ENCODE measurements at places on chromosomes 1 and 21. TPM values are rescaled to one million over a fixed set of nuclear protein-coding genes. Genes with fewer than 3 reads are reported as not detected.
A peak's percentile ranks its signal among the peaks of the same experiment; 100 is the strongest.

DNA sequence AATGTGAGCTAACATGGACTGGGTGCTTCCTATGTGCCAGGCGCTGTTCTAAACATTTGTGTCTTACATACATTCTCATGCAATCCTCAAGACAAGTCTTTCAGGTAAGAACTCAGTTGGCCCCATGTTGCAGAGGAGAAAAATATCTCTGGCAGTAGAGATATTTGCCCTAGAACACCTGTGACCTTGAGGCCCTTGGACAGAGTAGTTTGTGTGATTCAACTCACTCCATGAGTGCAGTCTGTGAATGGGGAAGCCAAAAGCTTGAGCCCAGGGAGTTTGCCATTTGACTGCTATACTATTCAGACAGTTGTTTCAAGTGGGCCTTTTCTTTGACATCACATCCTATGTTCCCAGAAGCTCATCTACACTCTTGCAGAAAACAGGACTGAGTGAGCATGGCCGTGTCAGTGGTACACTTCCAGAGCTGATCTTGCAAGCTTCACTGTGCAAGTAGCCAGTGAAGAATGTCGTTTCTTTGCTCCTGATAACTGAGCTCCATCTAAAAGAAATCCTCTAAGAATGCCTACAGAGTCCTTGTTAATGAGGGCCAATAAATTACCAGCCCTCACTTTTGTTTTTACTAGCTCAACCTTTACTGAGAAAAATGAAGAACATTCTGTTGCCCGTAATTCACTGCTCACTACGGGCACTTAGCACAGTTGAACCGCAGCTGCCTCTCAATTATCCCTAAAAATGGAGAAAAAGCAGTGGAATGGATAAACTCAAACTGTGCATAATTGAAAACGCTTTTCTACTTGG, 98.7 kb upstream of the C8B start:
- DNase-seq: no peak

- no peak for DNase-seq
These were observed 6.6 kb upstream of the ETV3L start for GRCh38 chr1:157105988-157106812.

GRCh38 chr1:226736908-226737818, 1.9 kb downstream of the ITPKB start:
- peak; percentile 39 for DNase-seq

- DNase-seq: no peak
These were observed 114.4 kb upstream of the RAB3GAP2 start for GRCh38 chr1:220386494-220387195.

GRCh38 chr1:6960860-6961259, 175.6 kb downstream of the CAMTA1 start:
- DNase-seq: no peak

GRCh38 chr1:30405081-30405480, 318.3 kb downstream of the MATN1 start:
- no peak for DNase-seq

- DNase-seq: no peak
These were observed 25.7 kb upstream of the SPAG17 start for GRCh38 chr1:118210723-118211110.

DNA sequence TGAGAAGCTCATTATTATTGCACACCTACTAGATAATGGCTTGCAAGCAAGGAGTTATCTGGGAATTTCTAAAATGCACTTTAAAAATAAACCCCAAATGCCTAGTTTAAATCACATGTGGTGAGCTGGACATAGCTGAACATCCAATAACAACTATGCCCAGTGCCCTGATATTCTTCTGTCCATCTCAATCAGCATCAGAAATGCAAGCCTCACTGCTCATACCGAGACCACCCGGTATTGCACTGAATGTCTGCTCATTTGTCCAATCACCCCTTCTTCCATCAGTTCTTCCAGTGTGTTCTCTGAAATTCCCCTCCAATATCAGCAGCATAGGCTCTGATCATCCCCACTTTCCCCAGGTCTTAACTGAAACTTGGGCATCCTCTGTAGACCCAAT, 383.8 kb downstream of the DSCAM start:
- no peak for DNase-seq

GRCh38 chr1:109231066-109231465, 17.3 kb downstream of the SARS1 start:
- DNase-seq: no peak

- DNase-seq: no peak
These were observed 7.1 kb upstream of the C1orf159 start for GRCh38 chr1:1122981-1123480.

- DNase-seq: no peak
These were observed 49.7 kb downstream of the KCNC4 start for GRCh38 chr1:110259770-110260169.

DNA sequence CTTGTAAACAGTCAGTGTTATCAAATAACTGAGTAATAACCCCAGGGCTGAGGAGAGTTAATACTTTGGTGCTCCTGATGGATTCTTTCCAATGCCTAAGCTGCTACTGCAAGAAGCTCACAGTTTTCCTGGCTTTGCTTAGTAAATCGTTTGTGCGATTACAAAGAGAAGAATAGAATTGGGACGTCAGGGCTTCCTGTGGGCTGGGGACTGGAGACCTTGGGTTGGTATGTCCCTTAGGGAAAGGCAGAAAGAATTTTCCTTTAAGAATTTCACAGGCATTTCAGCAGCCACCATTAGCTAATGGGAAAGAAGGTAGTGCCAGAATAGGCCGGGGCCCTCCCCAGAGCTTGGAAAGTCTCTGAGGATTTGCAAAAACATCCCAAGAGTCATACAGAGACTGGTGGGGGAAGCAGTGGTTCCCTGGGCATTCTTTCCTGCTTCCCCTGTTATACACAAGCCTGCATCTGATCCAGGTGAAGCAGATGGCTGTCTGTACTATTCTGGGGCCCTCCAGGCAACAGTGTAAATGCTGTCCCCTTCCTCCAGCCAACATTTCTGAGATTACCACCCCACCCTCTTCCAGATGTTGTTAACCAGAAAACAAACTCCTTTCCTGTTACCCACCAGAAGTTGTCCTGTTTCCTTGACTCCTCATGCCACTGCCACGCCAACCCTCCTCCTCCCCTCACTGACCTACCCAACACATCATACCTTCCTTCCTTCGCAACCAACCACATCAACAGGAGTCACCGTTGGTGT, 40.2 kb downstream of the PLXNA2 start:
- no peak for DNase-seq

- no peak for DNase-seq
These were observed 83.4 kb upstream of the POU3F1 start for GRCh38 chr1:38129971-38130370.

DNA sequence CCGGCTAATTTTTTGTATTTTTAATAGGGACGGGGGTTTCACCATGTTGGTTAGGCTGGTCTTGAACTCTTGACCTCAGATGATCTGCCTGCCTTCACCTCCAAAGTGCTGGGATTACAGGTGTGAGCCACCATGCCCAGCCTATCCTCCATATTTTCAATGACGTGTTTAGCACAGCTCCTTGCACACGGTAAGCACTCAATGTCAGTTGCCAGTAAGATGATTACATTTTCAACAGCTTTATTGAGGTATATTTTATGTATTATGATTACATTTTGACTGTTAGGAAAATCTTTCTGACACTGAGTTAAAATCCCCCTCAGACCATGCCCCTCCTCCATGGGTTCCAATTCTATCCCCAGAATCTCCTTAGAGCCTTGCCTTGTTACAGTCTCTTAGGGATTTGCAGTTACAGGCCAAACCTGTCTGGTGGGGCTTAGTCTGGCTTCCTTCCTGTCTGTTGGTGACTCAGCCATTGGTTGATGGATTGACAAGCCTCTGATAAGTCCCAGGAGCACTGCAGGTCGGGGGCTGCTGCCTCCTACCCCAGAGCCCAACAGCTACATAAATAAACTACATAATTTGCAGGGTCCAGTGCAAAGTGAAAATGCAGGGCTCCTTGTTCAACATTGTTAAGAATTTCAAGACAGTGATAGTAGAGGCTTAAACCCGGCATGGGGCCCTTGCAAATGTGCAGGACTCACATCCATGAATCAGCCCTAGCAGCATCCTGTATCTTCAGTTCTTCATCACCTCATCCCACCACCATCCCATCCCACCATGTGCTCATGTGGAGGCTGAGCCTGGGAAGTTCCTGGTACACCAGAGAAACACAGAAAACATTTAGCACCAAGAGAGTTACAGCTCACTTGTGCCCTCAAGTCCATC, 23.4 kb downstream of the COA7 start:
- DNase-seq: no peak

DNA sequence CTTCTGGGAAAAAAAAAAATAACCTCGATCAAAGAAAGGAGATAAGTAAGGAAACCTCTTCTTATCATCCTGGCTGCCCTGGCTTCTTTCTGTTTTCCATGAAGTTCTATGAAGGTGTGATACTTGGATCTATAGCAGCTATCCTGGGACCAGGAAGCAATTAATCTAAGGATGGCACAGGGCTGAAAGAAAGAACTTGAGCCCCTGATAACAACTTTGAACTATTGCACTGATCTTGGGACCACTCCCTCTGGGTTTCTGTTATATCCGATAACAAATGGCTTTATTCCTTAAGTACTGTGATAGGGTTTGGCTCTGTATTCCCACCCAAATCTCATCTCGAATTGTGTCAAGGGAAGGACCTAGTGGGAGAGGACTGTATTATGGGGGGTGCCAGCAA, 104.1 kb downstream of the DAB1 start:
- DNase-seq: no peak

DNA sequence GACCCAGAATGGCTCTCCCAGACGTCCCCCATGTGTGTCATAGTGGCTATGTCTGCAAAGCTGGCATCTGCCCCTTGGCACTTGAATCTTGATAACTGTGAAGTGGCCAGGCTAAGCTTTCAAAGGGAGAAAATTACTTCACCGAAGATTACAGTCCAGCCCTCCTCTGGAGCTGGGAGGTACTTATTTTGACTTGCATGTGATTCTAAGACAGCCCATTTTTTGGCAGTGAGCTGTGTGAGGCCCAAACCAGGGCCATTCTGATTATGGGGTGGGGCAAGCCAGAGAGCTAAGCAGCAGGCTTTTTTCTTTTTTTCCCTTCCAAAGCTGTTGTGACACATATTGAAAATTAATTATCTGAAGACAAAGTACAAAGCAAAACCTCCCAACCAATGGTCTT, 42.1 kb upstream of the C8B start:
- no peak for DNase-seq

DNA sequence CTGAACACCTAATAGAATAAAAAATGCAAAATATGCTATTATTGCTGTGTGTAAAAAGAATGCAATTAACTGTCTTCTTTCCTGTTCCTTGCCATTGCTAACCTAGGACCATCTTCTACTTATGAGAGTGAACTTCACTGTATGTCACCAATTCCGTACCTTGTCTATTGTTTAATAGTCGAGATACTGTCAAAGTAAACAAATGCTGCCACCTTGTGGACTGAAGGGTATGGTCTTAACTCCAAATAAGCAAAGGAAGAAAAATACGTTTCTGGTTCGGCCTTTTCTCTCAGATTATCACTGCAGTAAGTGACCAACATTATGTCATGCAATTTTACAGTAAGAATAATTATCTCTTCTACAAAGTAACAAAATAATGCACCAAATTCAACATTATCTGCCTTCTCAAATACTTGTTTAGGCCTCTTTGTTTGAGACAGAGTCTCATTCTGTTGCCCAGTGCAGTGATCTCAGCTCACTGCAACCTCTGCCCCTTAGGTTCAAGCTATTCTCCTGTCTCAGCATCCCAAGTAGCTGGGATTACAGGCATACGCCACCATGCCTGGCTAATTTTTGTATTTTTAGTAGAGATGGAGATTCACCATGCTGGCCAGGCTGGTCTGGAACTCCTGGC, 133.4 kb downstream of the COP1 start:
- DNase-seq: no peak

DNA sequence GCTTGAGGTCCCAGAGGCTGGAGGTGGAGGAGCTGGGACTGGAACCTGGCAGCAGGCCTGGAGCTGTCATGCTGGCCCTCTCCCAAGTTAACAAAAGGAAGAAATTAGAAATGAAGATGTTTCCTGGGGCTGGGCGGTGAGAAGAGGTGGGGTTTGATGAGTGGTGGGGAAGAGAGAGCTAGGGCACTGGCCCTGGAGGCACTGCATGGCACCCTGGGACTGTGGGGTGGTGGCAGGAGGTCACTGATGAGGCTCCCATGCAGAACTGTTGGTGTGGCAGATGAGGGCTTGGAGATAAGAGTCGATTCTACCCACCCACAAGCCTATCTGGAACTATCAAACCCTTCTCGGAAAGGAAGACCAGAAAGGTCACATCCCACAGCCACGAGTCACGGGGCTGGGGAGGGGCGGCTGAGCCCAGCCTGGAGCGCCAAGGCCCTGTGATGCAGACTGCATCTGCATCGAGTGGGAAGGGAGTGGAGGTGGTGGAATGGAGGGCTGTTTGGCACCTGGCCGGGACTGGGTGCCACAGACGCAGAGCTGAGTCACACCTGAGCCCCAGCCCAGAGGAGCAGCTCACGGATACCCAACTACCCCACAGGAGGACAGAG, 29.4 kb downstream of the MRPL37 start:
- DNase-seq: no peak

- DNase-seq: no peak
These were observed 216.3 kb downstream of the KCNH1 start for GRCh38 chr1:210917560-210918169.

- DNase-seq: no peak
These were observed 44.9 kb upstream of the HIVEP3 start for GRCh38 chr1:41963636-41964035.

- no peak for DNase-seq
These were observed 34.3 kb upstream of the CCDC27 start for GRCh38 chr1:3717715-3718601.

DNA sequence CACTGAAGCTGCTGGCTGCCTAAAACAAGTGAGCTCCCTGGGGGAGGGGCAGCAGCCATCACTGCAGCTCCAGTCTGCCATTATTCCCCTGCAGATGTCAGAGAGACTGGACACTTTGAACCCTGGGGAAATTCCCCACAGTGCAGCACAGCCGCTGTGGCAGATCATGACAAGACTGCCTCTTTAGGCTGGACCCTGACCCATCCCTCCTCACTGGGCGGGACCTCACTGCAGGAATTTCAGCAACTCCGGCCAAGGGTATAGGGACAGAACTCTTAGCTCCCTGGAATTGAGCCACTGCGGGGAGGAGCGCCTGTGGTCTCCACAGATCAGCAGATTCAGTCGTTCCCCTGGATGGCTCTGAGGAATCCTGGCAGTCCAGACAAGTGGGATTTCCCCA, 964.6 kb downstream of the BRINP3 start:
- no peak for DNase-seq

GRCh38 chr1:97084546-97084945, 363.0 kb downstream of the PTBP2 start:
- DNase-seq: no peak

GRCh38 chr21:34630536-34631143, 15.7 kb upstream of the RCAN1 start:
- no peak for DNase-seq

CFHR3 gene
- total RNA-seq: 462 TPM

ANGPTL3 gene
- total RNA-seq: 371 TPM

CELA3A gene
- total RNA-seq: not detected

GTF2B gene
- total RNA-seq: 12.2 TPM

LAMC2 gene
- 0.18 TPM for total RNA-seq
